ENCODE measurements at places on chromosomes 7 and 10.

DNA sequence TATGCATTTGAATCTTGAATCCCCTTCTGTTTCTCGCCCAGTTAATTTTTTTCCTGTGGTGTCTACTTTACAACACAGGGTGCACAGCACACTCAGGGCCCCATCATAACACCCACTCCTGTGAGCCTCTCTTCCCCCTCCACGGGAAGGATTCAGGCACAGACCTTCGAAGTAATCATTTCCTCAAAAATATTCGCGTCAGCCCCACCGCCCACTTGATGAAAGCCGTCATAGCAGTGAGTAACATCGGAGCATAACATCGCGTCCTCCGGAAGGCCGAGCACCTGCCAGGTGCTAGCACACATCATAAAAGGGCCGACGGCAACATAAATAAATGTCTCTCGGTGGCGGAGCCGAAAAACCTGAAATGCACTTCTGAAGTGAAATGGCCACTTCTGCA, 201.7 kb upstream of the ADARB2 start:
- no peaks in the 10 kb centered on the region for H3K4me1 ChIP-seq
- no peak for DNase-seq
- H3K36me3 ChIP-seq = no peaks in the 10 kb centered on the region
- H3K27ac ChIP-seq = no peak overlapping the region
- H3K27me3 ChIP-seq = no peaks in the 10 kb centered on the region

DNA sequence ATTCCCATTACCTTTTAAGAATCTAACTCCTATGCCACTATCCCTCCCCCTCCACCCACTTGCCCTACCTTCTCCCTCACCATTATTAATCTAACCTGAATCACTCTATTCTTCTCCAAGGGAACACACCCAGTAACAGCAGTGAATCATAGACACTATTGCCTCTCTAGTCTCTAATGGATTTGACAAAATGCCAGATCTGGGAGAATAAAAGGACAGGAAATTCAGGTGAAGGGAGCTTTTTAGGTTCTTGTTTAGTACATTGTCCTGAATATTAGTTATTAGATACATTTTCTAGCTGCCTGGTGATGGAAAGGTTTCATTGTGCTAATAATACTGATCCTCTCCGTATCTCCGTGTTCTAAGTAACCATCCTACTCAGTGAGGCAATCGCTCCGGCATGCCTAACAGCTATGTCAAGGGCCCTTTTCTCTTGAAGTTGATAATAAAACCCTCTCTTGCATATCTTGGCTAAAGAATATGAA, 4.1 kb upstream of the SFR1 start:
- no peak overlapping the region for H3K4me3 ChIP-seq
- no peak overlapping the region for H3K27ac ChIP-seq
- peaks cover 14% of the 10 kb centered on the region for H3K4me1 ChIP-seq

DNA sequence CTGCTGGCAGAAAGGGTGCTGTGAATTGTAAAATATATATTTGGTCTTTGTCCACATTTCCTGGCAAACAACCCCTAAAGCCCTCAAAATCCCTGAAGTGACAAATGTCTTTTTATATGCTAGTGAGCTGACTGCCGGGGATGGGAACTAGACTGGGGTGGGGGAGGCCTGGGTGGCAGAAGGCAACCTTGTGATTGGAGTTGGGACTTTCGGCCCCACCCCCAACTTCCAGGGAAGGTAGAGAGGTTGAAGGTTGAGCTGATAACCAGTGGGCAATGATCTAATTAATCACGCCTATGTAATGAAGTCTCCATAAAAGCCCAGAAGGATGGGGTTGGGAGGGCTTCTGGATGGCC, 2.7 kb downstream of the EPHA1 start:
- no peak overlapping the region for H3K27ac ChIP-seq
- no peaks in the 10 kb centered on the region for H3K36me3 ChIP-seq
- no peak overlapping the region for H3K4me3 ChIP-seq
- no peaks in the 10 kb centered on the region for H3K4me1 ChIP-seq

GRCh38 chr7:100247152-100247757, 27.5 kb downstream of the PVRIG start:
- H3K4me3 ChIP-seq = no peak overlapping the region
- no peak overlapping the region for H3K27ac ChIP-seq
- no peaks in the 10 kb centered on the region for H3K4me1 ChIP-seq

- H3K27ac ChIP-seq = no peak overlapping the region
- H3K4me1 ChIP-seq = no peaks in the 10 kb centered on the region
- H3K36me3 ChIP-seq = no peaks in the 10 kb centered on the region
- H3K27me3 ChIP-seq = no peaks in the 10 kb centered on the region
- DNase-seq = no peak
- H3K4me3 ChIP-seq = no peak overlapping the region
Measured at GRCh38 chr10:115948465-115948864, 324.5 kb downstream of the GFRA1 start.

GRCh38 chr7:139340037-139340807, 915 bp upstream of the FMC1 start:
- peak; percentile 100 for DNase-seq
- H3K36me3 ChIP-seq = no peaks in the 10 kb centered on the region
- peak overlapping the region; percentile 100 for H3K27ac ChIP-seq
- no peaks in the 10 kb centered on the region for H3K27me3 ChIP-seq
- H3K4me1 ChIP-seq = peaks cover 17% of the 10 kb centered on the region
- peak overlapping the region; percentile 80 for H3K4me3 ChIP-seq

GRCh38 chr10:102553771-102554170, 50.0 kb downstream of the SUFU start:
- H3K36me3 ChIP-seq = peaks cover 32% of the 10 kb centered on the region
- no peak overlapping the region for H3K4me3 ChIP-seq
- H3K27me3 ChIP-seq = no peaks in the 10 kb centered on the region
- no peak for DNase-seq
- peaks cover 8% of the 10 kb centered on the region for H3K4me1 ChIP-seq

DNA sequence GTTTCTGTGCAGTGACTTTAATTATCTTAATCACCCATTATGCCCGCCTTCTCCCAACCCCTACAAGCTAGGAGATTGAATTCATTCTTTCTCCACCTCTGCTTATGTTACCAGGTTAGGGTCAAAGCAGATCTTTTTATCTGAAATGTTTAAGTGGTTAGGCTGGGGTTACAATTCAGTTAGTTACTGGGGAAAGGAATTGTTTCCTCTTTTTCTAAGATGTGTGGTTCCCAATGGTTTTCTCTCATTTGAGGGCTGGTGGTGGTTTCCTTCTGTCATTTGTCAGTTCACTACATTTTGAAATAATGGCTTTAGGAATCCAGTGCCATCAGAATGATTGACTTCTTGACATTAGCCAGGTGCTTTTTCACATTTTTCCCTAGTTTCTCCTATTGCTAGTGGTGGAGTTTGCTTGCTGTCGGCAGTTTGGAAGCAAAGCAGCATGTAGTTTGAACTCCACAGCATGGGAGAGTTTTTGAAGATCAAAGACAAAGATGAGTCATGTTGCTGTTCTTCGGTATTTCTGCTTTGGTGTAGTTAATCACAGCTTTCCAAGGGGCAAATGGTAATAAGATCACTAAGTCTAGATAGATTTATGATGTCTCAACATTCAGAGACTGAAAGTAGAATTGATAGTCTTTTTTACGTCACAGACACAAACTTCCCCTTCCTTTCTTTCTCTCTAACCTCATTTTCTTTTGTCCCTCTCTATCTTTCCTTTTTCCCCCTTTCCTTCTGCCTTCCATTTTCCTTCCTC, 168.2 kb downstream of the SND1 start:
- no peak overlapping the region for H3K27ac ChIP-seq
- no peak for DNase-seq
- H3K4me1 ChIP-seq = peaks cover 4% of the 10 kb centered on the region
- H3K36me3 ChIP-seq = no peaks in the 10 kb centered on the region
- no peak overlapping the region for H3K4me3 ChIP-seq

DNA sequence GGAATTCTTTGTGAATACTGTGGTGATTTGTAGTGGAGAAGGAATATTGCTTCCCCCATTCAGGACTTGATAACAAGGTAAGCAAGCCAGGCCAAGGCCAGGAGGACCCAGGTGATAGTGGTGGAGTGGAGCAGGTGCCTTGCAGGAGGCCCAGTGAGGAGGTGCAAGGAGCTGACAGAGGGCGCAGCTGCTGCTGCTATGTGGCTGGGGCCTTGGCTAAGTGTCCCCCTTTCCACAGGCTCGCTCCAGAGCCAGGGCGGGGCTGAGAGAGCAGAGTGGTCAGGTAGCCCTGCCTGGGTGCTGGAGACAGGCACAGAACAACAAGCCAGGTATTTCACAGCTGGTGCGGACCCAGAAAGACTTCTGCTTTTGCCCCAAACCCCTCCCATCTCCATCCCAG, 162.9 kb downstream of the EGFR start:
- no peak overlapping the region for H3K4me3 ChIP-seq
- no peaks in the 10 kb centered on the region for H3K27me3 ChIP-seq
- peaks cover 17% of the 10 kb centered on the region for H3K4me1 ChIP-seq
- no peak for DNase-seq
- H3K36me3 ChIP-seq = no peaks in the 10 kb centered on the region
- H3K27ac ChIP-seq = no peak overlapping the region

DNA sequence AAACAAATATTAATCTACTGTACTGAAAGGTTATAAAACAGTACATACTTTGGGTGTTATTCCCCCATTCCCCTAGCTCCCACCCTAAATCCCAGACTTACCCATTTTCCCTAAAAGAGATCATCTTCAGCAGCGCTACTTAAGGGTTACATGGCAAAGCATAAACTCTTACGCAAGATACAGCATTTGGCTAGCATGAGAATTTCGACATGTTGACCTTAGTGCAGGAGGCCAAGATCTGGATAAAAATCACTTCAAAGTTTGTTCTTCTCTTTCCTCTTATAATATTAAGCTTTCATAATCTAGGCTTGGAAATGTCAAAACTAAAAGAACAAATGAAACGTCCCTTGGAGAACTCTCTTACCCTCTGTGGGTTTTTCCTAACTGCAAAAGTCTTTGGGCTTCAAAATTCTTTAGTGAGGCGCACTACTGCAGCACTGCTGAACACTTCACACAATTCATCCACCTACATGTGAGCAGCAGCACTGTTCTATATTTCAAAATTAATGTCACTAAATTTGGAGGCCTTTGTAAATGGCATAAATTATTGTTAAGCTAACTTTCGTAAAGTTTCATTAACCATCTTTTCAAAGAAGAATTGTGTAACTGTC, 59.5 kb upstream of the PDLIM1 start:
- H3K4me3 ChIP-seq = no peak overlapping the region
- DNase-seq = no peak
- no peaks in the 10 kb centered on the region for H3K27me3 ChIP-seq
- H3K36me3 ChIP-seq = peaks cover 72% of the 10 kb centered on the region
- H3K27ac ChIP-seq = no peak overlapping the region

GRCh38 chr10:69335063-69335587, 56.8 kb downstream of the HK1 start:
- peaks cover 23% of the 10 kb centered on the region for H3K4me1 ChIP-seq
- no peak for DNase-seq
- H3K27ac ChIP-seq = no peak overlapping the region
- H3K4me3 ChIP-seq = no peak overlapping the region

- peaks cover 3% of the 10 kb centered on the region for H3K36me3 ChIP-seq
- no peak overlapping the region for H3K27ac ChIP-seq
- H3K4me3 ChIP-seq = no peak overlapping the region
- no peaks in the 10 kb centered on the region for H3K27me3 ChIP-seq
Measured at GRCh38 chr10:93334901-93335327, 147.2 kb downstream of the MYOF start.

DNA sequence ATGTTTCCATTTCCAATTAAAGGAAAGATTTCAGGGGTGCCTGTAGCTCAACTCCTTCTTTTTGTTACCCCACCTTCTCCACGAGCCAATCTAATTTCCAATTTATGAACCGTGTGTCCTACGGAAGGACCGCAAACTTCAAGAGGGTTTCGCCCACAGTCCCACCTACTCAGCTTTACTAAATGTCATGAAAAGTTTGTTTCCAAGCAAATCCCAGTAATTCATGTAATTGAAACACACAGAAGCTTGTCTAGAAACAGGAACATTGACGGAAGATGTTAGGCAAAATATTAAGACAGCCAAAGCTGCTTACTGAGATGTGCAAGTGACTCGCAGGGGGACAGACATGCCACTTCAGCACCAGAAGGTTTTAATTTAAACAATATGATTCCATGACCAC, 32.9 kb upstream of the LYZL1 start:
- no peak for DNase-seq
- H3K4me1 ChIP-seq = no peaks in the 10 kb centered on the region
- H3K27ac ChIP-seq = no peak overlapping the region
- H3K4me3 ChIP-seq = no peak overlapping the region
- H3K36me3 ChIP-seq = no peaks in the 10 kb centered on the region

- no peak overlapping the region for H3K4me3 ChIP-seq
- DNase-seq = no peak
- no peaks in the 10 kb centered on the region for H3K4me1 ChIP-seq
- no peak overlapping the region for H3K27ac ChIP-seq
Measured at GRCh38 chr7:17915796-17916195, 24.5 kb downstream of the SNX13 start.

DNA sequence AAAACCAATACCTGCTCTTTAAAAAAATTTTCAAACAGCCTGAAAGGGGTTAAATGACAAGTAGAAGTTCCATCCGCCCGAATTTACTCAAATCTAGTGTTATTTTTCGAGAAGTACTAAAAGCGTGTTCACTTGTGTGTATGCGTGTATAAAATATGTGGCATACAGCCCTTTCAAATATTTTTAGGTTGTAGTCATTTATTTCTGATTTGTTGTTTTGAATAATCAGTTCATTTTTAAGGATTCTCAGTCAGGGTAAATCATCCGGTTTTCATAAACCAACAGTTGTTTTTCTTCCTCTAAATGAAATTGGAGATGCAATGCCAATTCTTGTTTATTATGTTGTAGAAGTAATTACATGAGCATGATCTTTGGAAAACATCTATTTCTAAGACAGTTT, 6.9 kb upstream of the SUN1 start:
- H3K36me3 ChIP-seq = no peaks in the 10 kb centered on the region
- peaks cover 75% of the 10 kb centered on the region for H3K4me1 ChIP-seq
- no peaks in the 10 kb centered on the region for H3K27me3 ChIP-seq
- no peak overlapping the region for H3K4me3 ChIP-seq
- H3K27ac ChIP-seq = peak overlapping the region; percentile 31

DNA sequence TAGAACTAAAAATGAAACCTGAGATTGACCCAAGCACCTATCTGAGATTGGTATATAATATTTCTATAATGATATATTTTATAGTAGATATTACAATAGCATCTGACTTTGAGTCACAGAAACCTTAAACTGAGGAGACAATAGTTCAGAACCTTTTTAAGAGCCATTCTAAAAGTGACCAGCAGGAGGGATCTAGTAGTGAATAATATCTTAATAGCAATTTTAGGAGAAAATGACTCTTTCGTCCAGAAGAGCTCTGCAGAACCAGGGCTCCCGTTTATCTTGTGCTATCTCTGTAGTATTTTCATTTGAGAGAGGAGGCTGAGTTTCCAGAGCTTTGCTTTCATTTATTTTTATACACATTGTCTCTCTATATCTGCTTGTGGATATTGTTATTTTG, 68.1 kb downstream of the PODXL start:
- no peaks in the 10 kb centered on the region for H3K36me3 ChIP-seq
- H3K4me3 ChIP-seq = no peak overlapping the region
- H3K27me3 ChIP-seq = no peaks in the 10 kb centered on the region
- no peak overlapping the region for H3K27ac ChIP-seq
- DNase-seq = no peak
- no peaks in the 10 kb centered on the region for H3K4me1 ChIP-seq

- no peaks in the 10 kb centered on the region for H3K27me3 ChIP-seq
- no peaks in the 10 kb centered on the region for H3K36me3 ChIP-seq
- no peak for DNase-seq
- H3K27ac ChIP-seq = no peak overlapping the region
- H3K4me1 ChIP-seq = no peaks in the 10 kb centered on the region
Measured at GRCh38 chr7:79046061-79046460, 407.4 kb downstream of the MAGI2 start.

Data from tibial nerve (tissue), 4 donors.